Globus pallidus (tissue), 1 donor: ENCODE measurements at places on chromosomes 12 and 14.
A peak's percentile ranks its signal among the peaks of the same experiment; 100 is the strongest.

GRCh38 chr12:38919191-38919590 is 13.8 kb upstream of the CPNE8 start:
- DNase-seq, result peak; percentile 29

DNA sequence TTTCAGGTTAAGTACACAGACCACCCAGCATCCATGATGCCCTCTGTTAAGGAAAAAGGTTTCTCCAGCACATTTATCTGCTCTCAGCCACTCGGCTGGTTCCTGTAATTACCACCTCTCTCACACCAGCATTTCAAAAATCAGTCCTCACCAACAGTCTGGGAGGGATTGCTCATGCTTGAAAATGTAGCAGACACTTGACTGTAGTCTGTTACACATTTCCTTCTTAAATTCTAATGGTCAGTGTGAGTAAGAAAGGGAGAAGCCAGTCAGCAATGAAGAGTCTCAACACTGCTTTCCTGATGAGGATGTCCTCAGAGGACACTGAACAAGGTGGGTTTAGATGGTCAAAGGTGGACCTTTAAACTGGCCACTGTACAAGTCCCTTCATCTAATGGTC is 6.0 kb downstream of the ZBTB39 start:
- no peak for DNase-seq

DNA sequence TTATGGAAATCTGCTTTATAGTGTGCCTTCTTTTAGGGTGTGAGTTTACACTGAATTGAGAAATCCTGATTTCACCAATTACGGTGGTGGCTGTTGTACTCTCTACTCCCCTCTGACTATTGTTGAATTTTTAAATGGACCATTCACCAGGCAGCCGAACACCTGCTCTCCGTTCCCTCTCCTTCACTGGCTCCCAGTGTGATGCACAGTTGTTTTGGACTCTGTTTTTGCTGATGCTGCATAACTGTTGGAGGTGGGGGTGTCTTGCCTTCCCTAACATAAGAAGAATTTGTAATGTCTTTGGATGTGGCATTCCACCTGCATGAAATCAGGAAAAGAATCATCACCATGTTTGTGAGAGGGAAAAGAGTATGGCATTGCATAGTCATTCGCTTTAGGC is 341.2 kb downstream of the SNAPC1 start:
- DNase-seq, result no peak

DNA sequence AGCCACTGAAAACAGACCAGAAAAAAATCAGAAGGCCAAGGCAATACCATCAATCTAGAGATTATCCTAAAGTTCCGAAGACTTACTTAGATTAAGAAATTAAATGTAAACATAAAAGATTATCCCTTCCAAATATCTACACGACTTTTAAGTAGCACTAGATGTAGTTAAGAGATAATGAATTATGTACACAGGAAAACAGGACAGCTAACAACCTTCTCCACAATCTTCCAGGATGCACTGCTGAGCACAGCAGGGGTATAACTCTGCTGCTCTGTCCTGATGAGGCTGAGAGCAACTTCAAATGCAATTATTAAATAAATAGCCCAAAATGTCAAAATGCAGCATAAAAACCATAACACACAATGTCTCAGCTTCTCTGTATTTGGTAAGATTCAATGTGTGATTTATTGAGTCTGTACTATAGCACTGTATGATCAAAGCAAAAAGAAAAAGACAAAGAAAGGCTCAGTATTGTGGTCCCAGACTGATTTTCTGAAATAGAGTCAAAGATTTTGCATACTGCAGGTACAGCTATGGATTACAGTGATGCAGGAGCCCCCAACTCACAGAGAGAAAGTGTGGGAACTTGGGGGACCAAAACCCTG is 56.9 kb downstream of the TMTC1 start:
- DNase-seq, result no peak

DNA sequence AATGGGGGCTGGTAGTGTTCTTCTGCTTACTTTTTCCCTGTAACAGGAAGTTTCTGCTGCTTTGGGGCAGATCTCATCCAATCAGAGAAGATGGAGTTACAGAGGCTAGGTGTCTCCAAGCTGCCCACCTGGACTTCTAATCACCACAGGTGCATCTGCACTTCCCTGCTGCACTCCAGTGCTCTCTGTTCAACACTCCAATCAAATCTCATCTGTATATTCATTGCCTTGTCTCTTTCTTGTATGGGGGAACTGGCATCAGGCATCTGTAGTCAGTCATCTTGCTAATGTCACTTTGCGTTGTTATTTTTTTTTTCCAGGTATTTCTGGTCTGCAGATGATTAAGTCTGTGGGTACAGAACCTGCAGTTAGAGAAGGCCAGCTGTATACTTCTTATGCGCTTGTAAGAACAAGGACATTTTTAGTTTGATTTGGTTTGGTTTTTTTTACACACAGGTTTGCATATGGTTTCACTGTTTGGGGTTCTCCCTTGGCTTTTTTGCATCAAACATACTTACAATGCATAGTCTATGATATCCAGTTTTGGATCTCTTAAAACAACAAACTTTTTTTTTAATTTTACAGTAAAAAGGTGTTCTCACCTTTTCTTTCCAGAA is 116.0 kb downstream of the METTL25 start:
- no peak for DNase-seq

DNA sequence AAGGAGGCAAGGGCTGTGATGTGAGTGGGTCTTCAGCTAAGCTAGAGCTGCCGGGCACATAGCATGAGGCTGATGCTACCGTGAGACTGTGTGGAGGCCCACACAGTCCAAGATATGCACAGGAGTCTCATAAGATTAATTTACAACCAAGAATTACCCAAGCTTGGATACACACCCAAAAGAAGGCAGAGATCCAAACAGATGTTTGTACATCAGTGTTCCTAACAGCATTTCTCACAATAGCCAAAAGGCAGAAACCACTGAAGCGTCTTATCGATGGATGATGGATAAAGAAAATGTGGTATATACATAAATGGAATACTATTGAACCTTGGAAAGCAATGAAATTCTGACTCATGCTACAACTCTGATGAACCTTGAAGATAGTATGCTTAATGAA is 40.8 kb upstream of the RIC8B start:
- no peak for DNase-seq

DNA sequence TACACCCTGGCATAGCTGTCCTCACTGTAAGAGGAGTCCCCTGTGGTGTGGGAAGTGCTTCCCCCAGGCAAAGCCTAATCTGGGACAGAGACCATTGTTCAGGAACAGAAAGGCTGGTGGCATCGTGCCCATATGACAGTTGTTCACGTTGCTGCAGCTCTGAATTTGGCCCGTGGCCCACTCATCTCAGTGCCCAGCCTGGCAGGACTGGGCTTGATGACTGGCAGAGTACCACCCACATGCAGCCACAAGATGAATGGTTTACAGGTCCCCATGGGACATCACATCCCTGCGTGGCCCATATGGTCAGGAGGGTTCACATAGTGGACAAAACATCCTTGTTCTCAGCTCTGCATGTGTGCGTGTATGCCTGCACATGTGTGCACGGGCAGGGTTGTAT is 17.5 kb downstream of the IQSEC3 start:
- no peak for DNase-seq
